Uterus (tissue), 4 donors: ENCODE measurements at places on chromosomes 2 and 18. TPM values are rescaled to one million over a fixed set of nuclear protein-coding genes. Genes with fewer than 3 reads are reported as not detected.
A peak's percentile ranks its signal among the peaks of the same experiment; 100 is the strongest.

- no peaks in the 10 kb centered on the region for H3K36me3 ChIP-seq
- no peak overlapping the region for H3K4me3 ChIP-seq
- no peaks in the 10 kb centered on the region for H3K27me3 ChIP-seq
- DNase-seq = no peak
Measured at GRCh38 chr18:70261141-70261788, 27.6 kb upstream of the SOCS6 start.

GRCh38 chr2:33288011-33288410, 188.4 kb upstream of the RASGRP3 start:
- H3K27ac ChIP-seq = no peak overlapping the region
- DNase-seq = no peak
- no peaks in the 10 kb centered on the region for H3K36me3 ChIP-seq
- no peak overlapping the region for H3K4me3 ChIP-seq
- H3K27me3 ChIP-seq = no peaks in the 10 kb centered on the region
- H3K4me1 ChIP-seq = no peaks in the 10 kb centered on the region

DNA sequence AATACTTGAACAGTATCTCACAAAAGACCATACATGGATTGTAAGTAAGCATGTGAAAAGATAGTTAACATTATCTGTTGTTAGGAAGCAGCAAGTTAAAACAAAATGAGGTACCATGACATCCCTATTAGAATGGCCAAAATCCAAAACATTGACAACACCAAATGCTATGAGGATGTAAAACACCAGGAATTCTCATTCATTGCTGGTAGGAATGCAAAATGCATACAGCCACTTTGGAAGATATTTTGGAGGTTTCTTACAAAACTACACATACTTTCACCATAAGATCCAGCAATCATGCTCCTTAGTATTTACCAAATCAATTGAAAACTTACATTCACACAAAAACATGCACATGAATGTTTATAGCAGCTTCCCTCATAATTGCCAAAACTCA, 30.9 kb upstream of the ICOS start:
- no peak overlapping the region for H3K27ac ChIP-seq
- H3K4me3 ChIP-seq = no peak overlapping the region
- no peak for DNase-seq
- no peaks in the 10 kb centered on the region for H3K36me3 ChIP-seq

- no peaks in the 10 kb centered on the region for H3K4me1 ChIP-seq
- no peak overlapping the region for H3K4me3 ChIP-seq
- H3K27ac ChIP-seq = no peak overlapping the region
- no peaks in the 10 kb centered on the region for H3K36me3 ChIP-seq
- no peak for DNase-seq
Measured at GRCh38 chr2:24342110-24342910, 18.0 kb downstream of the ITSN2 start.

DNA sequence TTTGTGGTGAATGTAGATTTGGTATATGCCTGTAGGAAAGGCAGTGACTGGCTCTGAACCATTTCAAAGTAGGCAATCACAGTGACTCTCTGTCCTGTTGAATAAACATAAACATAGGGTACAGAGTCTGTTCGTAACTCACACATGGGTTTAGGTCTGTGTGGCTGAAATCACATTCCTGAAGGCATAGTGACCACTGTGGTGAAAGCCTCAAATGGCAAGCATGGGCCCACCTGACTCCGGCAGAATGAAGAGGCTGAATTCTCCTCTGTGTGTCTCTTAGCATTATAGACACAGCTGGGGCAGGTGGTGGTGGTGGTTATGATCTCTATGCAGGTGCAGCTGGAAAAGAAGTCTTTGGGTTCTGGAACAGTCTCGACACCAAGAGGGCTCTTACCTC, 61.2 kb downstream of the ITGA6 start:
- DNase-seq = no peak
- no peak overlapping the region for H3K4me3 ChIP-seq
- no peak overlapping the region for H3K27ac ChIP-seq
- H3K36me3 ChIP-seq = no peaks in the 10 kb centered on the region
- no peaks in the 10 kb centered on the region for H3K4me1 ChIP-seq
- H3K27me3 ChIP-seq = no peaks in the 10 kb centered on the region

GRCh38 chr18:45541421-45541820, 73.9 kb upstream of the SLC14A2 start:
- H3K4me3 ChIP-seq = no peak overlapping the region
- no peak overlapping the region for H3K27ac ChIP-seq
- no peaks in the 10 kb centered on the region for H3K4me1 ChIP-seq
- no peaks in the 10 kb centered on the region for H3K36me3 ChIP-seq

- no peak for DNase-seq
- H3K27me3 ChIP-seq = no peaks in the 10 kb centered on the region
- H3K36me3 ChIP-seq = no peaks in the 10 kb centered on the region
- H3K4me1 ChIP-seq = no peaks in the 10 kb centered on the region
- no peak overlapping the region for H3K27ac ChIP-seq
Measured at GRCh38 chr2:227783404-227784138, 30.1 kb upstream of the CCL20 start.

GRCh38 chr2:232502911-232503808, 15.5 kb upstream of the ECEL1 start:
- H3K27ac ChIP-seq = no peak overlapping the region
- H3K36me3 ChIP-seq = no peaks in the 10 kb centered on the region
- H3K4me1 ChIP-seq = peaks cover 3% of the 10 kb centered on the region
- H3K4me3 ChIP-seq = peak overlapping the region; percentile 19

DNA sequence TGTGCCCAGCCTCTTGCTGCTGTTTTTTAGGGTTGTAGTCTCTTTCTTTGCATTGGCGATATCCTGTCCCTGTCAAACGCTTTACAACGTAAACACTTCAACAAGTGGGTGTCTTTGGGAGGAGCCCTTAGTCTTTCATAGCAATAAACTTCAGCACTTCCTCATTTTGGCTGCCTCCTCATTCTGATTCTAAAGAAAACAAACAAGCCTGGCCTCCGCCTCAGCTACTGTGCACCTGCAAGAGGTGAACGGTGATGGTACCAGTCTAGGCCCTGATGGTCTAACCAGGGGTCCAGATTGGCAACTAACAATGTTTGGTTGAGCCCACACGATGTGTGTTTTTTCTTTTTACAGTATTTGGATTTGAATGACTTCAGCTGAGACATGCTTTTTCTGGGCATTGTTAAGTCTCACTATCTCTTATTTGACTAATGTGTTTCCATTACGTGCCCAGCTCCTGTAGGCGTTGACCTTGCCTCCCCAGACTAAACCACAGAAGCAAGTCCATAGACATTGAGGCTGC, 53.2 kb upstream of the CUL3 start:
- no peaks in the 10 kb centered on the region for H3K4me1 ChIP-seq
- no peak overlapping the region for H3K27ac ChIP-seq
- H3K4me3 ChIP-seq = no peak overlapping the region
- H3K36me3 ChIP-seq = no peaks in the 10 kb centered on the region
- no peak for DNase-seq

DNA sequence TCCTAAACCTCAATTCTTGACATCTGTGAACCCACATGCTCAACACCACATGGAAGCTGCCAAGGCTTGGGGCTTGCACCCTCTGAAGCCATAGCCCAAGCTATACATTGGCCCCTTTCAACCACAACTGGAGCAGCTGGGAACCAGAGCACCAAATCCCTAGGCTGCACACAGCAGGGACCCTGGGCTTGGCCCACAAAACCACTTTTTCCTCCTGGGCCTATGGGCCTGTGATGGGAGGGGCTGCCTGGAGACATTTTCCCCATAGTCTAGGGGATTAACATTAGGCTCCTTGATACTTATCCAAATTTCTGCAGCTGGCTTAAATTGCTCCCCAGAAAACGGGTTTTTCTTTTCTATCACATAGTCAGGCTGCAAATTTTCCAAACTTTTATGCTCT, 40.3 kb downstream of the EXOC6B start:
- no peaks in the 10 kb centered on the region for H3K27me3 ChIP-seq
- H3K27ac ChIP-seq = no peak overlapping the region
- no peaks in the 10 kb centered on the region for H3K4me1 ChIP-seq
- no peak overlapping the region for H3K4me3 ChIP-seq
- DNase-seq = no peak

DNA sequence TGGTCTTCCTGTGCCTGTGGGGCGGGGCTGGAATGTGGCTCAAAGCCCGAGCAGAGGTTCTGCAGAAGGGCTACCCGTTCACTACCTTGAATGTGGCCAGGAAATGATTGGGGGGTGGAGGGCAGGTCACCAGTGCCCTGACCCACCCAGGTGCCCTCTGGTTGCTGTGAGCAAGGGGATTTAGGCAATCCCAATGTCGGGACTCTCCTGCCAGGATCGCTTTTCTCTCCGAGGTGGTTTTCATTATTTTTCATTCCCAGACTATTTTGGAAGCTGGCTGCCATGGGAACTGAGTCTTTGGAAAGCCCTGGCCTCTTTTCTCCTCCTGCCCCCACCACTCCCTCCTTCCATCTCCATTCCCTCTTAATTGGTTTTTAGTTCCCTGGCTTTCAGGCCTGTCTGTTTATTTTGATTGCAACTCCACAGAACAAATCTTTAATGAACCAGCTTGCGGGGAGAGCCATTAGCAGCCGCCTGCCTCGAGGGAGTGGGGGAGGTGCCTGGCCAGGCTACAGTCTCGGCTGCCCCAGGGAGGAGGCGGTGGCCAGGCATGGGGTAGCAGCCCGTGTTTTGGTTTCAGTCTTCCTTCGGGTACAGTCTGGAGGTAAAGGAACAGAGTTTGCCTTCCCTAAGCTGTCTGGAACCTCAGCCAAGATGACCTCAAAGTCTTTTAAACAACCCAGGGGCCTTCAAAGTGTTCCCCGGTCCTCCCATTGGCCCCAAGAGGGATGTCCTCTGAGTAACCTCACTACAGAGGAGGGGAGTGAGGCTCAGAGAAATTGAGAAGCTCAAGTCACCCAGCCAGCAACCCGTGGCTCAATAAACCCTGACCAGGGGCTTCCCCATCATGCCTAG, 114.4 kb upstream of the HAAO start:
- H3K4me1 ChIP-seq = peaks cover 12% of the 10 kb centered on the region
- H3K4me3 ChIP-seq = no peak overlapping the region
- H3K27me3 ChIP-seq = no peaks in the 10 kb centered on the region

DNA sequence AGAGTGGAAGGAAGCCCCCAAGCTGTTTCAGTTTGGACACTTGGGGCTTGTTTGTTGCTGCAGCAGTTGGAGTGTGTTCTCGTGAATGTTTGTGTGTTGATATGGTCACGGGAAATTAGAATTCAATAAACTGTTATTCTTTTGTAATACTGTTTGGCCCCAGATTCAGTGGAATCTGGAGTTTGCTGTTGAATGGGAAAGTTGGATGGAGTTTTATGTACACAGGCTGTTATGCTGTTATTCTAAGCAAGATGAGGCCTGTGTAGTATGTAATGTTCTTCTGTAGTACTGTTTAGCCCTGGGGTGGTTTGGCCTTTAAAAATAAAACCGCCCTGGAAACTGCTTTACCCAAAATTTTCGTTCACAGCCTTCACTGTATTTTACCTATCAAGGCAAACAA, 810.4 kb upstream of the HS6ST1 start:
- no peaks in the 10 kb centered on the region for H3K27me3 ChIP-seq
- no peaks in the 10 kb centered on the region for H3K4me1 ChIP-seq
- no peak overlapping the region for H3K27ac ChIP-seq
- no peak overlapping the region for H3K4me3 ChIP-seq
- no peak for DNase-seq

DNA sequence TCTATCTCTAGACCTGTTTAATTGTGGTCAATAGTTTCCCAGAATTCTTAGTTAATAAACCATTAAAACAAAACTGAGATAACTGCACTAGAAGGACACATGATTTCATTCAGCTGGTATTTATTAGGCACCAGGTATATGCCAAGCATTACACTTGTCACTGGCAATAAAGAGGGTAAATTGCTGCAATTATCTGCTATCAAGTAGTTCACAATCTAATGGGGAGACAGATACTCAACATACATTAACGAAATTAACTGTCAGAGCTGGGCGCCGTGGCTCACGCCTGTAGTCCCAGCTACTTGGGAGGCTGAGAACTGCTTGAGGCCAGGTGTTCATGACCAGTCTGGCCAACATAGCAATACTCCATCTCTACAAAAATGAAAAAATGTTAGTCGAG, 71.7 kb upstream of the WIPF1 start:
- no peak overlapping the region for H3K27ac ChIP-seq
- DNase-seq = no peak
- H3K27me3 ChIP-seq = no peaks in the 10 kb centered on the region
- no peaks in the 10 kb centered on the region for H3K4me1 ChIP-seq
- no peak overlapping the region for H3K4me3 ChIP-seq

DNA sequence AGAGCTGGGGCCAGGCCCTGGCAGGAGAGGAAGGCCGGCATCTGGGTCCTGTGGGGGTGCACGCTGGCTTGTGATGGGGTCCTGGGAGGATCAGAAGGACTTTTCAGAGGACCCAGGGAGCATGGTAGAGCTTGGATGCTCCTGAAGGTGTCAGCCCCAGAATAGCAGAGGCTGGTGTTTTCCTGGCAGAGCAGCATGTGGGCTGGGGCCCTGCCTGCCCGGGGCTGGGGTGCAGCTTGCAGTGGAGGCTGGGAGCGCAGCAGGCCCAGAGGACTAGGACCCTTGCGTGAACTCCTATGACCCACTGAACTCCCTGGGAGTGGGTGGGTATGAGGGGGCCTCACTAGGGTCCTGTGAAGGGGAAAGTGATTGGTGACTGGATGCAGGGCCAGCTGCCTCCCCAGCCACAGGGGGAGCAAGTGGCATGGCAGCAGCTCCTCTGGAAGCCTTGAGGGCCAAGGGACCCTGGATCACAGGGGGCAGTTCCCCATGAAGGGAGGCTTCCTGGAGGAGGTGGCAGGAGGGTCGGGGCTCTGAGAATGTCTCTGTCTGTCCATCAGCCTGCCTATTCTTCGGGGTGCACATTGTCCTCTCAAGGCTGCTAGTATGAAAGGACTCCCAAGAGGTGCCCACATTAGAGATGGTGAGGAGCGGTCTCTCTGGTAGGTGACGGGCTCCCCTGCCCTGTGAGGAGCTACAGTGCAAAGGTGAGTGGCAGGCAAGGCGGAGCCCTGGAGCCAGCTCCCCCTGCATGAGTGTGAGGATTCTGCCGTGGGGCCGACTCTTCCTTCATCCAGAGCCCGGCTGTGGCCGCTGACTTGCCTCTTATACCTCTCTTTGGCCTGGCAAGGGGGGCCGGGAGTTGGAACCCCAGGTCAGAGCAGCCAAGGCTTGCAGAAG, 249.0 kb downstream of the DYSF start:
- H3K4me3 ChIP-seq = no peak overlapping the region
- H3K4me1 ChIP-seq = no peaks in the 10 kb centered on the region
- no peak for DNase-seq
- no peak overlapping the region for H3K27ac ChIP-seq
- no peaks in the 10 kb centered on the region for H3K36me3 ChIP-seq

ZSWIM2 gene
- not detected for total RNA-seq

ACADL gene
- 12.6 TPM for total RNA-seq

GMCL1 gene
- total RNA-seq = 5.6 TPM

NDUFB3 gene
- total RNA-seq = 42.9 TPM

UGT1A4 gene
- total RNA-seq = not detected

NEURL3 gene
- total RNA-seq = not detected

RNF125 gene
- total RNA-seq = 7.4 TPM
